Occipital lobe (tissue), 3 donors: ENCODE measurements at places on chromosomes 2 and 18.

- no peak for DNase-seq
These were observed 60.8 kb downstream of the NCKAP1 start for GRCh38 chr2:182977463-182977862.

DNA sequence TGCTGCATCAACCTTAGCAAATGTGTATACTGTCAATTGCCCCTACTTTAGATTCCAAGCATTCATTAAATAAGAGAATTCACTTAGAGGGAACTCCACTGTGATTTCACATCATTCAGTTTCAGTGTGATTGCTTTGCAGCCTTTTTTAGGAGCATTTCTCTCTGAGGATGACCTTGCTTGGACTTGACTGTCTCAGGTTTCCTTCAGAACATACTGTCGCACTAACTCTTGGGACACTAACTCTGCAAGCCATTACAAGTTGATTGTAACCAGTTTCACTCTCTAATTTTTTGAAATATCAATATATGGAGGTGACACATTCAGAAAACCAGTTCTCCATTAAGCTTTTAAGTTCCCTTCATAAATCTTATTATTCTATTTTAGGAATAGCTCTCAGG lies 6.6 kb upstream of the ZCCHC2 start:
- no peak for DNase-seq

DNA sequence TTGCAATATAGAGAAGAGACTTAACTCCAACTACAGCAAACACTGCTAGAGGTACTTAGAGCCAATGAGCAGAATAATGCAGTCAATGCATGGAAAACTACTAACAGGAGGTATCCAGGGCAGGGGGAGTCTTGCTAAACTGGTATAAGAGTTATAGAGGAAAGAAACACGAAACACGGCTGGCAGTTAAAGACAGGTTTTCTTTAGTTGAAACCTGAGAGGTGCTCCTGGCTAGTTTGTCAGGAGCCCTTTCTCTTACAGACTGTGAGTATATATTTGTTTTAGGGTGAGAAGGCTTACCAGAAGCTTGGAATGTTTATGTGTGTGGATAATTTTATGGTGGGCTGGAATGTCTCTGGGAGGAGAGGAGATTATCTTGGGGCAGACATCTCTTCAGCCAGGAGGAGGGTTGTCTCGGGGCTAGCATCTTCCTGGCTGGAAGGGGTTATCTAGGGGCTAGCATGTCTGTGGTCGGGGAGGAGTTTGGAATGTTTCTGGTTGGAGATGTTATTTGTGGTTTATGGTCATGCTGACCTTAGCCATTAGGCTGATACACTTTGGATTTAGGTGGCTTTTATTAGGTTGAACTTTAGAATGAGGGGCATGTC lies 1048.8 kb downstream of the DPP10 start:
- no peak for DNase-seq

GRCh38 chr18:79736846-79737245 lies 57.2 kb downstream of the CTDP1 start:
- no peak for DNase-seq

DNA sequence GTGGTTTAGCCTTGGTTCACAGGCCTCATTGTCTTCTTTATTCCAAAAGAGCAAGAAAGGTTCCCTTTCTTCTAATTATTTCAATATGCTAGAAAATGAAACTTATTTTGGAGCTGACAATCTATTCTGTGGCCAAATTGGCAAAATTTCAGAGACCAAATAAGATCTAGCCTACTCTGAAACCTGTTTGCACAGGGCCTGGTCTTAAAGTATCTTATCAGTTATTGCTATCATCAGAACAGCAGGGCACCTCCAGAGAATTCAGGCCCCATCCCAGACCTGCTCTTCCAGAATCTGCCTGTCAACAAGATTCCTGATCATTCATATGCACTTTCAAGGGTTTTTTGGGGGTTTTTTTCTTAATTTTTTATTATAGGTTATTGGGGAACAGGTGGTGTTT lies 198.7 kb downstream of the ANAPC1 start:
- DNase-seq: no peak

DNA sequence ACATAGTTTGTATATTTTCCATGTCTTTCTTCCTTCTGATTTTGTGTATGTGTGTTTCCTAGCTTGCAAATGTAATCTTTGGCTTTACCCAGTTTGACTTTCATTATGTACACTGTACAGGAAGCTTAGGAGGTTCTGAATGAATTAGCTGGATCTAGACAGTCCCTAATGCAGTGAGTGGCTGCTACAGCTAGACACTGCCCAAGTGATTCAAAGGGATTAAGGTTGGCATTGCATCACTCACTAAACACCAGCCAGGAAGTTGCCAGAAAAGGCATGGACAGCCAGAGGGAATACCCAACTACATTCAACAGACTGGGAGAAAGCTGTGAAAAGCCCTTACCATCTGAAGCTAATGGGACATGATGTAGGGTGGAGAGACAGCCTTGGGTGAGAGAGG lies 316.0 kb upstream of the MEX3C start:
- DNase-seq: no peak

GRCh38 chr18:70329071-70329470 lies 40.2 kb downstream of the SOCS6 start:
- DNase-seq: no peak

GRCh38 chr2:235064976-235065375 lies 113.2 kb downstream of the SH3BP4 start:
- no peak for DNase-seq

GRCh38 chr2:78734221-78734620 lies 291.3 kb upstream of the REG3G start:
- no peak for DNase-seq
